ENCODE measurements at places on chromosomes 11 and 22.
A peak's percentile ranks its signal among the peaks of the same experiment; 100 is the strongest.

DNA sequence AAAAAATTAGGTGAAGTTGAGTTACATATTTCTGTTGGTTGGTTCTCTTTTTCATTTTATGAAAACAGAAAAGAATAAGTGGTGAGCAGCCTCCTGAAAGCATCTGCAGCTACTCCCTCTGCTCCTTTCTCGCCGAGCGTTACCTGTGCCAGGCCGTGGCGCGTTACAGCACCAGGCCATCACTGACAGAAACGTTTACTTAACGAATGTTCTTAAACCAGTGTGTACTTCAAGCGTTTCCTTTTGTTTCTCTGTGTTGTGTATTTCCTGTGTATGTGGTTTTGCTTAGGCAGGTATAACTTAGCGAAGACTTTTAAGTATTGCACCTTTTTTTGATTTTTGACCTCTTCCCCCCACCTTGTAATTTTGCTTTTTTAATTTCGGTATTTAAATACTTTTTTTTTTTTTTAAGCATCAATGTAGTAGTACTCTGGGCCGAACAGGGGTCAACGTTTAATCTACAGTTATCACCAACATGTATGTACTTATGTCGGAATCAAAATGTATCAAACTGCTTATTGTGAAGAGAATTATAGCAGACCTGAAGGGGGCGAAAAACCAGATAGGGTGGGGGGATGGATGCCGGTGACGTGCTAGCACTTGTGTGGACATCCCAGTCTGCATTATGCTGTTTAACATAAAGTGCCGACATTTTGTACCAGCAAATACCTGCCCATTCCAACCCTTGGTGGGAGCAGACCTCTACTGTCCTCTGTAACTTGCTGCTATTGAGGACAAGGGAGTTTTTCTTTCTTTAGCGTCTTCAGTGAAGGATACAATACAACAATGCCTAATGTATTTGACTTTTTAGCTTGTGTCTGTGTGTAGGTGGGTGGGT lies 21.6 kb upstream of the ADSL start:
- no peak for DNase-seq

DNA sequence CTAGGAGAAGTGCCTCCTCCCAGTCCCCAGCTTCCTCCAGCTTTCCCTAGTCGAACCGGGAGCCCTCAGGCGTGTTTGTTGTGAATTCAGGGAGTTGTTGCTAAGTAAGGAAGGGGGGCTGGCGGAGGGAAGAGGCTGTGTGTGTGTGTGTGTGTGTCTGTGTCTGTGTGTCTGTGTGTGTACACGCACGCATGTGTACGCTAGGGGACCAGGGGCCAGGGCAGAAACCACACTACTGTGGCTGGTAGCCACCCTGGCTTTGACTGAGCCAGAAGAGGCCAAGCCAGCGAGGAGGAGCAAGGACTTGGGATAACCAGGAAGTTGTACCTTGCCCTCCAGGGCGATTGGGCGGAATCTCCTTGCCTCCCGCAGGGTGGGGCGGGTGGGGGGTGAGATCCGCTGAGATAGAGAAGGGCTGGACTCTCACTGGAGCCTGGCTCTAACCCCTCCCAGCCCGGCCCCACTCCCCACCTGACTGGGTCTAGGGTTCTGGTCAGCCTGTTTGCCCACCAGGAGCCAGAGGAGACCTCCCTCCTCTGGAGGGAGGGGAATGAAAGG lies 7.5 kb downstream of the BCL9L start:
- DNase-seq = peak; percentile 27

- DNase-seq = no peak
These were observed 61.3 kb downstream of the CABIN1 start for GRCh38 chr22:24072361-24072760.

DNA sequence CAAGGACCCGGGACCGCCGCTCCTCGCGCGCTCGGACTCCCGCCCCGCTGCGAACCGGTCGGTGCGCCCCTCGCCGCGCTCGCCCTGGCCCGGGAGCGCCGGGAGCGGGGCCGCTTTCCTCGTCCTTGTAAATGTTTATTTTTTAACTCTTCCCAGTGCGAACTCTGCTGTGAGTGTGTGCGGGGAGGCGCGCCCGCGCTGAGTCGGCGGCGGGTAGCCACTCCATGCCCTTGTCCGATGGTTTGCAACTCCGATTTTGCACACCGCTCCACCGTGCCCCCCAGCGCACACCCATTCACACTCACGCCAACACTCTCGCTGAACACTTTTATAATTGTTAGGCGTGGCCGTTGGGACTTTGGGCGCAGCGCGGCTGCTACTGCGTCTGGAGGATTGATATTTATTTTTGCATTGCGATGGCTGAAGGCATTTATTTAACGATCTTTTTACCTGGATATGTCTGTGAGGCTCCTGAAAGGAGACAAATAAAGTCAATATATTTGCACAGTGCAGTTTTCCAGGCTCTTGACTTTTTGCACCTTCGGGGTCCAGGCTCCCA lies 1.0 kb downstream of the C11orf96 start:
- no peak for DNase-seq

- no peak for DNase-seq
These were observed 28.4 kb upstream of the FADD start for GRCh38 chr11:70174547-70175235.

DNA sequence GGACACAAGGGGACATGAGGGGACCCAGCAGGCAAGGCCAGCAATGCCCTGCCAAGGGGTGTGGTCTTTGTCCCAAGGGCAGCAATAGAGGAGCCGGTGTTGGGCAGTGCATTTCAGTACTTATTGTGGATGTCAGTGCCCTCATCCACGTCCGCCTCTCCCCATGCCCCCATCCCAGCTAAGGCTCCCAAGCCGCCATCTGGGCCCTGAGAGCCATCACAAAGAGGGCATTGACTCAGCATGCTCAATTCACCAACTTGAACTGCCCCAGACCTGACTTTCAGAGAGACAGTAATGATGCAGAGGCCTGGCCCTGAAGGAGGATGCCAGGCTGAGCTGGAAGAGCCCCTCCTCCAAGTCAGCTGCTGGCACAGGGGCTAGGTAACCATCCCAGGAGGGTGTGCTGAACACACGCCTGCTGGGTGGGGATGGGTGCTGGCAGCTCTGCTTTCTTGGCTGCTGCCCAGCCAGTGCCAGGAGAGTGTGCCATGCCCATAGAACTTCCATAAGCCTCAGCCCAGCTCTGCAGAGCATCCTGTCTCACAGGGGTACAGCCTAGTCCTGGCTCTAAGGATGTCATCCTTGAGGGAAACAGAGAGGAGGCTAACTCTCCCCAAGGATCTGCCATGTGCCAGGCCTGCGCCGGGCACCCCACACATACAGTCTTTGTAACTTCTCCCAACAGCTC lies 46.5 kb downstream of the PDE2A start:
- DNase-seq = no peak

GRCh38 chr11:105856954-105857353 lies 165.1 kb downstream of the MSANTD4 start:
- DNase-seq = no peak

DNA sequence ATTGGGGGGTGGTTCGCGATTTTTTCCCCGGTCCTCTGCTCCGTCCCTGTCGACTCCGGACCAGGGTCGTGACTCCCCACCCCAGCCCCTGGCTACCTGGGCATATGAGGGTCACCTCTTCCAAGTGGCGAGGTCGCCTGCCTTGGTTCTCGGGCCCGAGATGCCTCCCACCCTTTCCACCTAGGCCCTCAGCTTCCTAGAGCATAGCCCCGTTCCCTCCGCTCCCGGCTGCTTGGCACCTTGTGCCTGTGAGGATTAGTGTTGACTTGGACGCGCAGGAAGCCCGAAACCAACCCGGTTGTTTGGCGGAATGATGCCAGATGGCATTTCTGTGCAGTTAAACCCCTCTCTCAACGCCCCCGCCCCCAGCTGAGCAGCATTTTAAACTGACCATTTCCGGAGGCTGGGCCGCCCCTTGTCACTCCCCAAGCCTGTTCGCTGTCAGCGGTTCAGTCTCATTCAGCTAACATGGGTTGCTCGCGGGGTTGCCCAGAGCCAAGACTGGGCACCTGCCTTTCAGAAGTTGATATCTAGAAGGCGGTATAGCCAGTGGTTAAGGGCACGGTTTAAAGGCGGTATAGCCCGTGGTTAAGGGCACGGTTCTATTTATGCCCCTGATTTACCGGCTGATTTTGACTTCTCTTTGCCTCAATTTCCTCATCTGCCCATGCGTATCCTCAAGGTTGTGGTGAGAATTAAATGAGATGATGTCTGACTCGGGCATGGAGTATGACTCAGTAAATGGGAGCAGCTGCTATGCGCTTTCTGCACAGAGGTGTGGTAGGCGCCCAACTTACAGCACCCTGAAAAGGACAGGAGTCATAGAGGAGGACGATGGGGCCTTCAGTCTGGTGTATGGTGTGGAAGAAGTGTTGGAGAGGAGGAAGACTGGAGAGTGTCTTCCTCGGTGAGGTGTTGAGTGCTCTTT lies 639 bp downstream of the INCENP start:
- DNase-seq = no peak

GRCh38 chr11:82854242-82854641 lies 46.0 kb downstream of the PRCP start:
- DNase-seq = no peak

- DNase-seq = no peak
These were observed 53.3 kb downstream of the NCAM1 start for GRCh38 chr11:113014262-113015097.

DNA sequence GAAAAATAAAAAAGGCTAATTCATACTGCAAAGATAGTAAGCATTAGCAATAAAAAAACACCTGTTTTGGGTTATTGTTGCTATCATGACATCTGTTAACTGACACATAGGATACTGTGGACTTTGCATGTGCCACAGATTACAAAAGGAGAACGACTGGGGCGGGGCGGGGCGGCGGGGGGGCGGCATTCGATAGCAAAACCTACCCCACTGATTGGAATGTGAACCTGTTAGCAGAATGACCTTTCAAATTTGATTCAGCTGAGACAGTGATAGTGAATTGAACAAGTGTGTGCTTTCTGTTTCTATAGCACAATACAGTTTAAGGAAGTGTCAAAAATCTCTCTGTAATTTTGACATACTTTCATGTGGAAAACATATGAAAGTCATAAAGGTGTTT lies 14.9 kb downstream of the MMP20 start:
- no peak for DNase-seq

DNA sequence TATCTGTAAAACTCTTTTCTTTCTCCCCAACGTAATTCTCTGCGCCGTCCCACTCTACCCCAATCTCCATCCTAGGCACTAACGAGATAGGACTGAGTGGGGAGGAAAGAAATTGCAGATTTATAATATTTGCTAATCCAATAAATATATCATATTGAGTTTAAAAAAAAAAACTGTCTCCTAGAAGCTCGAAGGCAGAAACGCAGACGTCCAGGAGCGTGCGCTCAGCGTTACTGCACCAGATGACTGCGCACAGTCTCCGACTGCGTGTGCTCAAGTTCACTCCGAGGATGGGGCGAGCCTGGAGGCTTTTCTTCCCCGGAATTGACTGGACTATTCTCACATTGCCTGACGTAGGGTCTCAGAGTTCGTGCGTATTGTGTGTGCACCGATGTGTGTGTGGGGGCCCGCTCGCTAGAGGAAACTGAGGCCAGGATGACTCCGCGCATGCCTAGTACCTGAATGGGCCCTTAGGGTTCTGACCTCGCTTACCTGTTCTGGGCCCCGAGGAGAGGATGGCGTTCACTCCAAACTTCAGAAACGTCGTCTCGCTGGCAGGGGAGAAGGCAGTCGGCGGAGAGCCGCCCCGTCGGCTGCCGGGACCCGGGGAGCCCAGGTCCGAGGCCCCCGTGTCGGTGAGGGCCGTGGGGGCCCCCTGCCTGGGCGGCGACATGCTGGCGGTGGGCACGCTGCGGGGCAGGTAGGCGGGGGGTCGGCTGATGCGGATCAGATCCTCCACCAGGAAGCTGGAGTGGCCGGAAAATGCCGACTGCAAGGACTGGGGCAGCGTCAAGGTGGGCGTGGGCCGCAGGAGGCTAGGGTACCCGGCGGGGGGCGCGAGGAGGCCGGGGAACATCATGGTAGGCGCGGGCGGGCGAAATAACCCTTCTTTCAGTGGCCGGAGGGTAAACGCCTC lies 551 bp downstream of the DBX1 start:
- DNase-seq = no peak

- DNase-seq = no peak
These were observed 2.5 kb downstream of the DBX1 start for GRCh38 chr11:20157728-20158127.

GRCh38 chr11:13098063-13098462 lies 88.9 kb downstream of the RASSF10 start:
- DNase-seq = no peak

DNA sequence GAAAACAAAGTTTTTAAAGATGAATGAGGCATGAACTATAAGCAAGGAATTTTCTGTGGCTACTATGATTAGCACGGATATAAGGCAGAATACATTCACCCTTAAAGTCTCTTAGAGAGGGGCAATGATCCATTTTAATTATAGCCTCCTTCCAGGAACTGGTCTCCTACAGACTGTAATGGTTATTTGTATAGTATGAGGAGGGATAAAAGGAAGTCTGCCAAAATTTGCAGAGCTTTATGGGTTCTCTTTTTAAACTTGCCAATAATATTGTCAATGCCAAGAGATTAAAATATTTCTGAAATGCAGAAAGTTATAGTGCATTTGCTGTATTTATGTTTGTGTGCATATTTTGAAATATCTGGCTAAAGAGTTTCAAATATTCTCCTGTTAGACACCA lies 271.4 kb upstream of the LUZP2 start:
- no peak for DNase-seq

- no peak for DNase-seq
These were observed 15.8 kb upstream of the CARS1 start for GRCh38 chr11:3073029-3073435.

- no peak for DNase-seq
These were observed 394 bp downstream of the CHRM4 start for GRCh38 chr11:46391186-46391577.

GRCh38 chr11:128365044-128365443 lies 222.3 kb downstream of the ETS1 start:
- DNase-seq = no peak

GRCh38 chr11:94771951-94772350 lies 3.8 kb downstream of the AMOTL1 start:
- no peak for DNase-seq

DNA sequence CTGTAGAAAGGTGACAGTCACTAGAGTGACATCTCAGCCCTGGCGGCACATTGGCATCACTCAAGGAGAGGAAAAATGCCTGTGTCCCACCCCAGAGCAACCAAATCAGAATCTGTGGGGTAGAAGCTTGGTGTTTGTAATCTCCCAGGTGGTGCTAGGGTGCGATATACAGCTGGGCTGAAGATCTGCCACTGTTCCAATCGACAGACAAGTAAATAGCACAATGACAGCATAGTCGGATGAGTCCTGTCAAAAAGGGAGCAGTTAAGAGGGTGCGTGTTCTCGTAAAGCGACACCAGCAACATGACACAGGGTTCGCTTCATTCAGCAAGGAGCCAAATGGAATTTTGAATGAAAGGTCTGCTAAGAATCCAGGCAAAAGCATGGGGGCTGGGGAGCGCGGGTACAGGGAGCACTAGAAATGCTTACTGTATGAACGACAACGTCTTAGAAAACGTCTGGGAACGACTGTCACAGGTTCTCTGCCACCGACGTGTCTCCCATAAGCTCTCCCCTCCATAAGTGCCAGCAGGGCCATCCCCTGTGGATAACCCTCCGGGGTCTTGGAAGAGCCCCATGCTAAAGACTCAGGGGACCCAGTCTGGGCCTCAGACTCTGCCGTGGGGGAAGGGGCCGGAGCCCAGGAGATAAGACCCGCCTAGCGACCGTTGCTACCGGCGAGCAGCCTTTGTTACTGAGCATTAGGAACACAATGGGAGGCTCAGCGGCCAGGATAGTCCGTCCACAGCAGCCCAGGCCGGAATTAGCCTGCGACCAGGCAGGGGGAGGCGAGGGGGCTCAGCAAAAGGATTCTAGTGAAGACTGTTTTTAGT lies 20.8 kb downstream of the ADA2 start:
- no peak for DNase-seq

- no peak for DNase-seq
These were observed 1.8 kb upstream of the TMEM86A start for GRCh38 chr11:18696638-18697225.

Measured in NCI-H1417 treated with DMSO at 0.1 percent for 48 hours (cell line).